Stimulated activated CD4-positive, alpha-beta T cell treated with anti-CD3 and anti-CD28 coated beads, Interleukin-1b, Interleukin-23, amount 100 ng/mL, for 1 hour (primary cell): ENCODE measurements at places on chromosomes 12 and 14.

DNA sequence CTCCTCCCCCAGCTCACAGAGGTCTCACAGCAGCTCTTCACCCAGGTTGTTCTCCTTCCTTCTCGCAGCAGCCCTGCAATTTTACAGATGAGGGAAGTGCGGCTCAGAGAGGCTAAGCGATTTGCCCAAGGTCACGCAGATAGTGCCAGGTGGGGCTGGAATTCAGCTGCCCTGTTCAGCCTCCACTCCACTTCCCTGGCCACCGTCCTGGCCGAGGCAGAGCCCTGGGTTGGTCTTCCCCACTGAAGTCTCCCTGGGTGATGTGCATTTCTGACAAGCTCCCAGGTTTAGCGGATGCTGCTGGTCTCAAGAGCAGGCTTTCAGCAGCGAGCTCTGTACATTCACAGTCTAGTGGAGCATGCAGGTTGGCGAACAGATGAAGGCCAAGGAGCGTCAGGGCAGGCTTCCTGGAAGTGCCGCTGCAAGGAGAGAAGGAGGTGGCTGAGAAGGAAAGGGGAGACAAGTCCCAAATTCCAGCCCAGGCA is 28.9 kb upstream of the EML1 start:
- DNase-seq: no peak

DNA sequence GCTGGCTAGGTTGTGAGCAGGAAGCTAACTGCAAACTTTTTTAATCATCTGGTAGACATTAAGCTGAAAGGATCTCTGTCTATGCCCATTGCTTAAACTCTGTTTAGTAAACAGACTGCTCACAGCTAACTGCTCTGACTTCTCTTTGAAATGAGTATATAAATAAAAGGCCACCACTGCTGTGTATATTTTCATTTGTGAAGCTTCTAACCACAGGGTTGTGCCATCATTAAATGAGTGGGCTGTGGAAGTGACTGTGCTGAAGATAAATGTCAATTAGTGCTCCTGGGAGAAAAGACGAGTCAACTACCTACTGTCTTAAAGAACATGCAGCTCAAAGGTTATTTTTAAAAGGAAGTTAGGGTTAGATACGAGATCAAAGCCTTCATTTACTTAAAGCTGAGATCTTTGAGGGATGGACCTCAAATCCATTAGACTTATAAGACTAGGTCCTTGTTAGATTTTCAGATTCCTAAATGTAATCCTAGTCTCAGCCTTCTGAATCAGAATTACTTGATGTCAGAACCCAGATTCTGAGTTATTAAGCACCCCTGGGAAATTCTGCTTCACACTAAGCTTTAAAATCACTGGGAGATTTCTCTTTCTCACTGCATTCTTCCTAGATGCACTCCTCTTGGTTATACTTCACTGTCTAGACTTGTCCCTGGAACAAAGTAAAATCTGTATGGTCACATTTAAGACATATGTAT is 213.1 kb upstream of the FLRT2 start:
- no peak for DNase-seq

DNA sequence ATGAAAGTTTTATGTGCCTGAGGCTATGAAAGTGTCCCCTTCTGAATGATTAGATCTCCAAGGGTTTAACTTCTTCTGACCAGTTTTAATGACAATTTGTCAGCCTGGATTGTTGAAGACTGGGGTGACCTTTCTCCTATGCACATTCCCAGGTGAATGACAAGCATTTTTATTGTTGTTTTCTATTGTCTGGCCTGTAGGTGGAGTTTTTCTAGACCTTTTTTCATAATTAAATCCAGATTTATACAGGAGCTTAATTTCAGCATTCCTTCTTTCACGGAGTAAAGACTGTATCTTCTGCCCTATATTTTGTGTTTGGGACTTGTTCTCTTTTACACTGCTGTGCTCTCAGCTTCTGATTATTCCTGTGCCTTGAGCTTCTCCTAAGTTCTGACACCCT is 125.0 kb upstream of the FAR2 start:
- no peak for DNase-seq

- no peak for DNase-seq
These were observed 462.6 kb downstream of the NPAS3 start for GRCh38 chr14:33401311-33401710.

DNA sequence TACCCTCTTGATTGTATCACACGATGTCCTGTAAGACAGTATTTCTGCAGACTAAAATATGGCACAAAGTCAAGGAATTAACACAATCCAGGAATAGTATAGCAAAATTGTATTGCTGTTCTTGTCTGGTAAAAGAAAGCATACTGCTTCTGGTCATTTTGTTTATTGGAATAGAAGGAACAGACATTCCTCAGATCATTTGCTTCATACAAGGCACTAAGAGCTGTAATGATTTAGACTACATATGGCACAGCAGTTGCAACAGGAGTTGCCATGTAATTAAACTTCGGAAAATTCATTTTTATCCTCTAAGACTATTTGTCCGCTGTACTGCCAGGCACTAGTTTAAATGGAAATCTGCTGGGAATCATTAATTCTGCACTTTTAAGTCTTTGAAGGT is 7.6 kb upstream of the KERA start:
- DNase-seq: no peak

- DNase-seq: no peak
These were observed 13.9 kb downstream of the BAZ2A start for GRCh38 chr12:56616244-56616643.

GRCh38 chr14:71852181-71852580 is 80.0 kb upstream of the RGS6 start:
- no peak for DNase-seq

- no peak for DNase-seq
These were observed 14.2 kb upstream of the CDKL1 start for GRCh38 chr14:50410921-50411320.

GRCh38 chr14:89445273-89445973 is 28.4 kb upstream of the FOXN3 start:
- DNase-seq: no peak

- no peak for DNase-seq
These were observed 3.6 kb upstream of the KRT6A start for GRCh38 chr12:52496590-52497071.

GRCh38 chr14:26808407-26808806 is 210.6 kb upstream of the NOVA1 start:
- no peak for DNase-seq

DNA sequence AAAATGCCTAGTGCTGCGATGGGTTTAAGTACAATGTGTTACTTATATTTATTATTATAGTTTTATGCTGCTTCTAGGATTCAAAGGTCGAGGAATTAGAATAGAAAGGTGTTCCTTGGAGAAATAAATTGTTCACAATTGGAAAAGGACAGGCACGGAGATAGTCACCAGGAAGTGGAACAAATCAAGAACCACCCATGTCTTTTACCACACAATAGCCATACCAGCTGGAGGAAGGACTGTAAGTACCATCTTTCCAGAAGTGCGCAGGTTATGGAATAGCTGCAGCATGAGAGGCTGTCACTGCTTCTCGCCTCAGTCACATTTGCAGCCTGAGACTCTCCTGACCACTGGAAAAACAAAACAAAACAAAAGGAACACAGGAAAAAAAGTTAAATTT is 40.5 kb upstream of the MANSC4 start:
- DNase-seq: no peak

- no peak for DNase-seq
These were observed 12.8 kb downstream of the CHURC1 start for GRCh38 chr14:64927031-64927430.

DNA sequence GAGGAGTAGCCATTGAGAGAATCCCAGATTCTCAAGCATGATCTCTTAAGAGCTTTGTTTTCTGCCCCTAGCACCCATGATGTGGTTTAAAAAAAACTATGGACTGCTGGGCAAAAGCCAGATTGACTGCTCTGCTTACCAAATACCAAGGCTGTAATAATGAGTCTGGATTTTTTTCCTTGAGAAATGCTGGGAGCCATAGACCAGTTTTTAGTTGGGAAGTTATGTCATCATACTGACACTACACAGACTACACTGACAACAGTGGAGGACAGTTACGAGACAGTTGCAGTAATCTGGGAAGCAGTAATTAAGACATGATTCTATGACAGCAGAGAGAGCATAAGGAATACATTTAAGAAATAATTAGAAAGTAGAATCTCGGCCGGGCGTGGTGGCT is 35.8 kb downstream of the SPATA7 start:
- DNase-seq: no peak

DNA sequence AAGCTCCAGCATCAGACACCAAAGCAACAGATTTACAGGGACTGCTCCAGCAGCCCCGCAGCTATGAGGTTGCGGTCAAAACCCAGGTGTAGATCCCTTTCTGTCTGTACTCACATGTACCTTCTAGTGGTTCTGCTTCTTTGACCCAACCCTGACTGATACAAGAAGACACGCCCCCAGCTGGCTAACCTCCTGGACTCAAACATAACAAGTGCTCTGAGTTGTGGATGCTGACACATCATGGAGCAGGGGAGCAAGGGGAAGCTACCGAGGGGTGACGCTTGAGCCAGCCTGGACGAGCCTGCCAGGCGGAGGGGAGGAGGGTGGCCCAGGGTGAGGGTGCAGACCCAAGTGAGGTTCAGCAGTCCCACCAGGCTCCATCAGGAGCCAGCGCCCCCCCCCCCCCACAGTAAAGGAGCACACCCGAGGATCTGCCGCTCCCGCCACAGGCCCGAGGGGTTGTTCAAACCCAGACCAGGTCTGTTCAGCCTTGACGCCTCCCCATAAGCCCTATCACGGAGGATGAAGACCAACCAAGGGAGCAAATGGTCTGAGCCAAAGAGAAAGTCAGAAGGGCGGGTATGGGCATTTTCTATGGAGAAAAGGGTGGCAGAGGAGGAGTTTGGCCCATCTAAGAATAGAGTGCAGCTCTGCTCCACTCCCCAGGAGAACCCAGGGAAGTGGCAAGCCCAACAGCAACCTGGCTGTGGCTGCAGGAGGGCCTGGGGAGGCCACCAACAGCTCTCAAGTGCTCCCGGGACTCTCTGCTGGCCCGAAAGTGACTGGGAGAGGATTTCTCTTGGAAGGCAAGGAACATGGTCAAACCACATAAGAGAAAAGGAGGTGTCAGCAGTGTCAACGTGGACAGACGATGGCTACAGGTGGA is 229.4 kb downstream of the BCL11B start:
- DNase-seq: no peak

DNA sequence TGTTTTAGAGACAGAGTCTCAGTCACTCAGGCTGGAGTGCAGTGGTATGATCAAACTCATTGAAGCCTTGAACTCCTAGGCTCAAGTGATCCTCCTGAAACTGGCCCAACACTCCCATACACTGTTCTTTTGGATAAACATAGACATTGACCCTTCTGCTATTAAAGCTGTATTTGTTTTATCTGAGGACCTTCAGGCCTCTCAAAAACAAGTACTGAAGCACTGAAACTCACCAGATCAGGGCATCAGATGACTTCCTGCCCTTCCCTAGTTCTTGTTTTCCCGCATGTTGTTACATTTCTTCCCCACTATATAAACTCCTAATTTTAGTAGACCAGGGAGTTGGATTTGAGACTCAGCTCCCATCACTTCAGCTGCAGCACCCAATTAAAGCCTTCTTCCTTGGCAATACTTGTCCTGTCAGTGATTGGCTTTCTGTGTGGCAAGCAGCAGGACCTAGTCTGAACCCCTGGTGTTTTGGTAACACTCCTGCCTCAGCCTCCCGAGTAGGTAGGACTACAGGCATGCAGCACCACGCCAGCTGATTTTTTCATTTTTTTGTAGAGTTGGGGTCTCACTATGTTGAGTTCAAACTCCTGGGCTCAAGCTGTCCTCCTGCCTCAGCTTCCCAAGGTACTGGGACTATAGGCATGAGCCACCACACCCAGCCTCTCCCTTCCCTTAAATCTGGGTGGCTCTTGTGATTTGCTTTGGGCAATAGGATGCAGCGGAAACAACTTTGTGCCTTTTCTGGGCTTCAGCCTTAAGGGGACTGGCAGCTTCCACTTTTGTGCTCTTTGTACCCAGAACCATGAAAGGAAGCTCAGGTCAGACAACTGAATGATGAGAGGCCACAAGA is 12.5 kb upstream of the IFT81 start:
- no peak for DNase-seq

DNA sequence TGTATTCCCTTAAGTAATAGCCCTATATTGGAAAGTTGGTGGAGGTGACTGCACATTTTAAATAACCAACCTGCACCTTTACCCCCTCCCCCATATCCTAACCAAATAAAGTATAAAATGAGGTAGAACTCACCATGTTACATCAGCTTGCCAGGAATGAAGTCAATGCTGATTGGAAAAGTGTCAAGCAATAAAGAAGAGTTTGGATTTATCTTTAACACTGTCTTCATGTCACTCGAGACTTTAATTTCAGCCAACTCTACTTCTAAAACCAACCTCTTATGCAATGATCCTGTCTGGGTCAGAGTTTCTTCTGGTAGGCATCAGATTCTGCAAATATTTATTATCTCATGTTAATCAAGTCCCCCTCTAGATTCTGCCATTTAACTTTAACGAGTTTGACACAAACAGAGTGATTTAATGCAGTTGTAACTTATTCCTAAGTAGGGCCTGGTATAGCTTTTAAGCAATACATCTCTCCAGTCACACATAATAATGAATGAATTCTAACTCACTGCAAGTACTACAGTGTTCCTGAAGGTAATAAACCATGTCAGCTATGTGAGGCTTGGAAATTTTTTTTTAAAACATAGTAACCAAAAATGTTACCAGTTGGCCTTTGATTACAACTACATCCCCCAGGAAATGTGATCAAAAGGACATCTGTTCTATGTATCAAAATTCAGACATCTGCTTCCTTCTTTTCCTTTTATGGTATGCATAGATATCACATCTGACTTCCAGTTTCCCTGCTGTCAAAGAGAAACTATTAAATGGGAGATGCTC is 98.7 kb downstream of the ERGIC2 start:
- no peak for DNase-seq

- DNase-seq: no peak
These were observed 76.8 kb downstream of the WSCD2 start for GRCh38 chr12:108205864-108206263.

- DNase-seq: no peak
These were observed 13.8 kb downstream of the KITLG start for GRCh38 chr12:88566430-88566829.

DNA sequence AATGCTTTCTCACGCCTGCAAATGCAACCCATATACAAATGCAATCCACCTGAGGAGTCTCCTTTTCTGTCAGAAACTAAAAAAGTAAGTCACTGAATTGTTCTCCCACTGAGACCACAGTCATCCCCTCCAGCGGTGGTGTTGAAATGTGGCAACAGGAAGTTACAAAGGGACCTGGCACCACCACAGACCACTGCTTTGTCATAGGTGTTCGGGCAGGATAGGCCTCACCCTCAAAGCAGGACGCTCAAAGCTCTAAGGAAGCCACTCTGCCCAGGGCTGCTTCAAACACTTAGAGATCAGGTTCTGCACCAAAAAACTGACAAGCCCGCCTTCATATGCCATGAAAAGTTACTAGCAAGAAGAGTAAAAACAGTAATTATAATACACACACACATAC is 11.3 kb downstream of the PHLDA1 start:
- no peak for DNase-seq
